Endodermal cell (in vitro differentiated cells): ENCODE measurements at places on chromosomes 2 and 18. TPM values are rescaled to one million over a fixed set of nuclear protein-coding genes. Genes with fewer than 3 reads are reported as not detected.

LDLRAD4 gene
- total RNA-seq, result 11.3 to 17.0 TPM (median 14.9 TPM) in 3 replicates

LBX2 gene
- total RNA-seq, result 1.6 and 1.7 TPM in 2 replicates

GLB1L gene
- total RNA-seq, result 13.1 to 15.3 TPM (median 13.8 TPM) in 3 replicates

APCDD1 gene
- 7.5 and 9.0 TPM in 2 replicates for total RNA-seq

TNFRSF11A gene
- total RNA-seq, result 10.0 and 13.7 TPM in 2 replicates

GPR148 gene
- not detected in 2 replicates for total RNA-seq

PHOSPHO2 gene
- total RNA-seq, result 7.3 and 9.2 TPM in 2 replicates

PSMD1 gene
- total RNA-seq, result 88.0 to 171 TPM (median 148 TPM) in 3 replicates

NOTO gene
- not detected in 3 replicates for total RNA-seq

ANO7 gene
- 5.7 and 8.1 TPM in 2 replicates for total RNA-seq

KIF1A gene
- 58.7 and 58.8 TPM in 2 replicates for total RNA-seq

PASK gene
- total RNA-seq, result 56.9 and 76.5 TPM in 2 replicates

OBSL1 gene
- 156 to 306 TPM (median 161 TPM) in 3 replicates for total RNA-seq

SUMO1 gene
- total RNA-seq, result 168 and 191 TPM in 2 replicates

COA5 gene
- 38.9 to 51.5 TPM (median 44.9 TPM) in 3 replicates for total RNA-seq

SCG2 gene
- 0.13 TPM in 1 of 3 replicates, not detected in the others for total RNA-seq

PXDN gene
- 212 to 231 TPM (median 221 TPM) in 3 replicates for total RNA-seq

UGT1A5 gene
- not detected in 3 replicates for total RNA-seq
